ENCODE measurements at places on chromosomes 7 and 10. TPM values are rescaled to one million over a fixed set of nuclear protein-coding genes. Genes with fewer than 3 reads are reported as not detected.

The ANLN gene
- total RNA-seq = 12.7 TPM

The DNA2 gene
- total RNA-seq = 5.4 TPM

The CEP41 gene
- total RNA-seq = 9.8 TPM

The PMS2 gene
- 23.5 TPM for total RNA-seq

The HMX2 gene
- not detected for total RNA-seq

The GBX1 gene
- not detected for total RNA-seq

The TRPV5 gene
- total RNA-seq = not detected

The UPK3B gene
- 0.88 TPM for total RNA-seq

The CACNB2 gene
- under 0.01 TPM for total RNA-seq

The HMX3 gene
- not detected for total RNA-seq

The EN2 gene
- total RNA-seq = under 0.01 TPM

The CRTAC1 gene
- total RNA-seq = not detected

The MLXIPL gene
- total RNA-seq = 0.29 TPM

The OR2A12 gene
- total RNA-seq = not detected

The GTF2I gene
- 153 TPM for total RNA-seq

The TRIM74 gene
- total RNA-seq = not detected

The PRPS1L1 gene
- total RNA-seq = not detected

The SLC26A5 gene
- total RNA-seq = not detected

The SRRM3 gene
- total RNA-seq = 0.36 TPM

The GJD4 gene
- under 0.01 TPM for total RNA-seq

The URGCP gene
- total RNA-seq = 28.9 TPM

The AKR1B15 gene
- 0.29 TPM for total RNA-seq

The NPSR1 gene
- total RNA-seq = not detected

The NUDT13 gene
- 1.8 TPM for total RNA-seq

The TMEM176A gene
- total RNA-seq = not detected

The FEZF1 gene
- total RNA-seq = not detected

The TOMM7 gene
- 197 TPM for total RNA-seq

The CALY gene
- not detected for total RNA-seq

The PCDH15 gene
- not detected for total RNA-seq

The NPS gene
- not detected for total RNA-seq

The SEMA3A gene
- total RNA-seq = 2.5 TPM

The TFEC gene
- total RNA-seq = under 0.01 TPM

The GPER1 gene
- total RNA-seq = 10.3 TPM

The ZYX gene
- 47.4 TPM for total RNA-seq

The DOCK4 gene
- 31.8 TPM for total RNA-seq

The LRRC4 gene
- total RNA-seq = 0.29 TPM
